ENCODE measurements at places on chromosomes 16 and 17.

DNA sequence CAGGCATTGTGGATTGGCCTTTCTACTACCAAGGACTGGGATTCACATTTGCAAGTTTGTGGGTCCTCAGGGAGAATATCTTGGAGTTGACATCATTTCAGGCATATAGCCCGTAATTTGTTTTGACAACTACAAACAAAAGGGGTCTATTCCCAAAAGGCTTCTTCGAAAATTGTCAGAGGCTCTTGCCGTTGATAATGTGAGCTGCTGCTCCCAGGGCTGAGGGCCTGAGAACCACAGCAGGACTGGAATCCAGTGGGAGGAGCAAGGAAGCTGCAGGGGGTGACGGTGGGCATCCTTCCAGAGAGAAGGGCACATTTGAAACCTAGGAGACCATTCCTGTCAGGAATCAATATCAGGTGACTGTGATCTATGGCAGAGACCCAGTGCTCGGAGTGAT is 761.6 kb upstream of the RBFOX1 start:
- DNase-seq: no peak

- no peak for DNase-seq
These were observed 68.3 kb downstream of the MPRIP start for GRCh38 chr17:17110520-17110919.

DNA sequence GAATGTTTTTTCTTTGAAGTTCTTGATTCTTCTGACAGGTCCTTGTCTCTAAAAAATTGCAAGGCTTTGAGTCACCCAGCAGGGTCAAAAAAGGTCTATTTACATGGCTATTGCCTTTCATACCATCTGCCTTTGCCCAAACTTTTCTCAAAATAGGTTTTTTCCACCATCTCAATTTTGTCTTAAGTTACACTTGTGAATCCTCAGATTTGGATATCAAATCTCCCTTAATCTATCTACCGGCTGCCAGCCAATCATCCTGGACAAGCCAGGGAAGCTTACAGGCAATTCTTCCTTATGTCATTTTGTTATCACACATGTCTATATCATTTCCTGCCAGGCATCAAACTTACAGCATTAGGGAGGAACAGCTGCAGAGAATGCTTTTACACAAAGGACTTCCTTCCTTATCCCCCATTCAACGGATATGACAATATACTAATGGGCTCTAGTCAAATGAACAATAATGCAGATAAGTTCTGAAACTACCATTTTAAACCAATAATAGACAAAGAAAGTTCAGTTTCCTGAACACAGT is 104.1 kb upstream of the CORO6 start:
- peak; percentile 76 for DNase-seq

DNA sequence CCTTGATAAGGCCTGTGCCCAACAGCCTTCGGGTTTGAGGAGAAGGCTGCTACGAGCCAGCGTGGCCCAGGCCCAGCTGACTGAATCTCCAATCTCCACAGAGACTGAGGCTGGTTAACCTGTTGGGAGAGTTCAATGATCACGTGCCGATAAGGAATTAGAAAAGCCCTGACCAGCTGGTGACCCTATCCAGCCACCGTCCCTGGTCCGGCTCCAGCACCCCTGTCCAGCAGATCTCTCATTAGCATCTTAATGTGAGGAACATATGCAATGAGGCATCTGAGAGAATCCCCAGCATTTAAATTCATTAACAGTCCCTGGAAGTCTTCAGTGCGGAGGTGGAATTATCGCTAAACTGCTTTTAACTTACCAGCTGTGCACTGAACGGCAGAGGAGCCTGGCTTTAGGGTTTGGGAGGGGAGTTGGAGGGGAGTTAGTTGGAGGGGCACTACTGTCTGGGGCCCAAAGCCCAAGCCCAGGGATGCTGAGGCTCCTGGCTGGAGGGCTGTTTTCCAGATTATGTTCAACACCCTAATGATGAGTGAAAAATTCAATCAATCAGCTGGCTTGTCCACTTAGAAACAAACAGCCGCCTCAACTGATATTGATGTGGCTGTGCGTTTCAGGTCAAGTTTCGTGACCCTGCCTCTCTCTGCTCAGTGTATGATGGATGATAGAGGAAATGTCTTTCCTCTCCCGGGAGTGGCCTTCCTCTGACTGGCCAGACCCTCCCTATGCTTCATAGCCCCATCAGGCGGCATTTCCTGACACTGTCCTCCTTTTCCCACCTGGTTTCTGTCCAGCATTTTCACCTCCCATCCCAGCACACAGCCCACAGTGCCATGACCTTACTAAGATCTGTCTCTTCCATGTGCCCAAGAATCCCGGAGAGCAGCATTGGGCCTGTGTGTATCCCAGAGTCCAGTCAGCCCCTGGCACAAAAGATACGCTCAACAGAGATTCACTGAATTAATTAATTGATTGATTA is 184.5 kb downstream of the CCT6B start:
- no peak for DNase-seq

GRCh38 chr16:72552654-72553053 is 380.7 kb upstream of the PMFBP1 start:
- no peak for DNase-seq

DNA sequence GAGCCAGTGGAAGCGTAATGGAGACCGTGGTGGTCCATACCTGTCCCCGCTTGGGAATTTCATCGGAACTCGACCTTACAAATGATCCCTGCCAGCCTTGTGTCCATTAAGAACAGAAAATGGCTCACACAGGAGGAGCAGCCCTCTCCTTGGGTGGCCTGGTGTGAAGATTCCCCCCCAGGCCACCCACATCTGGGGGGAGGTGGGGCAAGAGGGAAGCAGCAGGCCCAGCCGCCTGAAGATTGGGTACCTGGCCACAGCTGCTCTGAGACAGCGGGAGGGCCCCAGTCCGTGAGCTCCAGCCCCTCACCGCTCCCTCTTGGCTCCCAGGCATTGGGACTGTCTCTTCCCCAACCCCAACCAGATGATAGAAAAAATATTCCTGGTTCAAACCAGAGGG is 277.8 kb upstream of the FOXF1 start:
- DNase-seq: no peak

DNA sequence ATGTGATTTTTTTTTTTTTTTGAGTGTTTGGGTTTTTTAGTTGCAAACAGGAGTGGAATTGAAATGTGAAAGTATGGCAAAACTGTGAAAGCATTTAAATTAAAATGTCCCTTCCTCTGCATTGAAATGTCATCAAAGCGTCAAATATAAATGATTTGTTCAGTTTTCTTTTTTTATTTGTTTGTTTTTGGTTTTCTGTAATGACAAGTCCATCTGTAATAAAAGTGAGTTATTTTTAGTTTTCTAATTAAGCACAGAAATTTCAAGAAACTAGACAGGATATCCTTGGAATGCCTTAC is 1.9 kb upstream of the TOB1 start:
- DNase-seq: no peak

DNA sequence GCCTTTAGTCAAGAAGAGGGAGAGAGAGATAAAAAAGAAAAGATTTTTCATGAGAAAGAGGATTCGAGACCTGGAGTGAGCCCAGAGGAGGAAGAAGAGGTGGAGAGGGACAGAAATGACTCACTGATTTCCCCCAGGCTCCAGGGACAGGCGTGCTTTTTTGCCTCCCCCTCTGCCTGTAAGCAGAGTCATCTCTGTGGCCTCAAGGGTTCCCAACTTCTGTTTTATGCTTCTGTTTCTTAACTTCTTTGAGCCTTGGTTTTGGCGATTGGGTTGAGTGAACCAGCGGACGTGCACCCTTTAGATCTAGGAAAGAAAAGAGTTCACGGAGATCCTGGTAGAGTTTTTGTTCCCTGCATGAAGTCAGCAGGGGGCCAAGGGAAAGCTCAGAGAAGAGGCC is 147.9 kb upstream of the NOL11 start:
- no peak for DNase-seq

DNA sequence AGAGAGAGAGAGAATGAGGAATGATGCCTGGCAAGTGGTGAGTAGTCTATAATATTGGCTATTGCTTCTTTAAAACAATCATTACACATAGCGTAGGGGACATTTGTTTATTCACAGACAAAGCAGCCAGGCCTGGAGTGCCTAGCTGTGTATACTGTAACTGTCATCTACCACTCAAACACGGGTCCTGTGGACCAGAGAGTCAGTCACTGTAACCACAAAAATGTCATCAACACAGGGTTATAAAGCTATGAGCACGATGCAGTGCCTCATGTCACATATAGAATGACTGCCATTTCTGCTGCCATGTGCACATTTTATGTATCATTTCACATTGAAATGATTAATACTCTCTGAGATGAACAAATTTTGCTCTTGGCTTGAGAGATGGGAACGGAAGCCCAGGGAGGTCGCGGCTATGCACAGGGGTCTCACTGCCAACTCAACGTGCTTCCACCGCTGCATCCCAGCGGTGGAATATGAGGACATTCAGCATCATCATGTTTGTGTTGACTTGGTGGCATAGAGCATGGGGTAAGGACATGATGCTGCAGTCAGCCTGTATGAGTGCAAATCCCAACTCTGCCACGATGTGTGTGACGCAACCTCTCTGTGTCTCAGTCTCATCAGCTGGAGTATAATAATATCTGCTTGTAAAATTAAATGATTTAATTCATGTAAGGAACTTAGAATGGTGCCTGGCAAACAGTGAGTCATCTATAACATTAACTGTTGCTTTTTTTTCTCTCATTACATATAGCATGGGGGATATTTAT is 3.3 kb downstream of the MT1H start:
- DNase-seq: no peak

DNA sequence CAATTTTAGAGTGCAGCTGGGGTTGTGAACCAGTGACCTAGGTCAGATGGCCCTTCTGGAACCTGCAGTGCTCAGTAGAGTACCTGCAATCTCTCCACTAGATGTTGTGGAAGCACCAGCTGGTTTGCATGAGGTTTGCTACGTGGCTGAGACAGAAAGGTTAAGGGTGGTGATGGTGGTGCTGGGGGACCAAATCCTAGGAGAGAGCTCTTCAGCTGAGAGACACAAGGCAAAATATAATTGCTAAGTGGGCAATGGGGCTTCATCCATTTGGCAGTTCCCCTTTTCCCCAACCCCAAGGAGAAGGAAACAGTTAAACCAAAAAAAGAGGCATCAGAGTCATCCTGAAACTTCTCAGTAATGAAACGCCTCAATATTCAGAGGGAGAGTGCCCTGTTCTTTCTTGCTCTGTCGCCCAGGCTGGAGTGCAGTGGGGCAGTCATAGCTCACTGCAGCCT is 13.9 kb downstream of the ITPRIPL2 start:
- no peak for DNase-seq

GRCh38 chr17:36183001-36183971 is 6.8 kb upstream of the TBC1D3B start:
- DNase-seq: peak; percentile 70

DNA sequence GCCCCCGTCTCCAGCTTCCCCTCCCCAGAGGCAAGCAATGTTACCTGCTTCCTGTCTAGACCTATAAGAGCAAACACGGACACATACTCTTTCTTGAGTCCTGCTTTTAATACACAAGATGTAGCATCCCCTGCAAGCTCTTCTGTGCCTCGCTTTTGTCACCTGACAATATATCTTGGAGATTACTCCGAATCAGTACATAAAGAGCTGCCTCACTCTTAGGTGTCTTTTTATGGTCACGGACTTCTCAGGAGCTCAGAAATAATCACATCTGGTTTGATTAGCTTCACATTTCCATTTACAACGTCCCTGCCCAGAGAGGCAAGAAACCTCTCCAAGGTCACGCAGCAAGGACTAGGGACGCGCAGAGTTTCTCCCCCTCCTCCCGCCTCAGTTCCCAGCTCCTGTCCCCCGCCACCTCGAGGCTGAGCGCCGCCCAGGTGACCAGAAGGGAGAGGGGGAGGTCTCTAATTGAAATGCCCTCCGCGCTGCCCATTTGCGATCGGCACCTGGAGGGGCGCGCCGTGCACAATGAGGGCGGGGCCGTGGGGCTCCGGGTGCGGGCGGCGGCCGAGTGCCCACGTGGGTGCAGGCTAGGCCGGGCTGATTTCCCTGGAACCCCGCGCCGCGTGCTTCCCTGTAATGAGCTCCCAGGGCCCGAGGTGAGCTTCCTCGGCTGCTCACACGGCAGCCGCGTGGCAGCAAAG is 13.8 kb upstream of the SEZ6 start:
- peak; percentile 96 for DNase-seq

DNA sequence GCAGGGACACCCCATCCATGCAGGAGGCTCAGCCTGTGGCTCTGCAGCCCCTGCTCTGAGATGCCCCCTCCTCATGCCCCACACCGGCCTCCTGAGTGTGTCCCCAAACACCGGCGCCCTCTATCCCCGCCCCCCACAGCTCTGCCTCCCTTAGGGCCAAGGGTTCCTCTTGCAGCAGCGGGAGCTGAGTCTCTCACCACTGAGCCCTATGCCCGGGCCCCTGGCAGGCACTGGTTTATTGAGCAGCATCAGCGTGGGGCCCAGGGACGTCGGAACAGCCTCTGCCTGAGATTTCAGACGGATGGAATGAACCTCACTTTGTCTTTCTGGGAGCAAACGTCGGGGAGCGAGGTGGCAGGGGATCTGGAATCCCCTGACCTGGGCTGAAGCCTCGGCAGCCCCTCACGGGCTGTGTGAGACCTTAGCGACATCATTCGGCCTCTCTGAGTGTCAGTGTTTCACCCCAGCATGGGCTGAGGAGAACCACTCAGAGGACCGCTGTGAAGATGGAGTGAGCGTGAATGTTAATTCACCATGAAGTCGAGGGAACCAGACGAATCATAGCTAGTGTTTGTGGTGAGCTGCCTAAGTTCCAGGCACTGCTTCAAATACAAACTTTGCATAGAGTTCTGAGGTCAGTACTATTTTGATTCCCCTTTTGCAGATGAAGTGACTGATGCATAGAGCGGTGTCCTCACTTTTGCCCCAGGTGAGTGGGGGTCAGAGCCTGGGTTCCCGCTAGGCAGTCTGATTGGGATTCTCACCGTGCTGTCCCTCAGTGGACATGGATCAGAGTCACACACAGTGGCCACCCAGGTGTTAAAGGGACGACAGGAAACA is 5.3 kb upstream of the C16orf74 start:
- no peak for DNase-seq

DNA sequence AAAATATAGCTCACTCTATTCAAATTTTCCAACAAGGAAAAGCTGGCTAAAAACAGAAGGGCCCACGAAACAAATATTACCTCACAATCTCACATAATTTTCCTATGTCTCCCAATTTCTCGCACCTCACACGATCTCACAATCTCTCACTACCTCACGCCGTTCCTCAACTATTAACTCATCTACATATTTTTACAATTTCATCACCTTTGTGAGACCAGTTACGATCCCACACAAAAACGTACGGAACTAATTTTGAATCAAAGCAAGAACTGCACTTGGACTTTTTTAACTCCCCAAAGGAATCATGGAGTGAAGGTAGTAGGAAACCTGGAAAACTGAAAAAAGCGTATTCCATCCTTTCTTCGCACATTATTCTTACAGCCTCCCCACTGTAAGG is 1.1 kb downstream of the CBX1 start:
- DNase-seq: no peak

- no peak for DNase-seq
These were observed 5.8 kb upstream of the ARMC5 start for GRCh38 chr16:31453255-31454204.

- no peak for DNase-seq
These were observed 23.5 kb downstream of the USP36 start for GRCh38 chr17:78817123-78817522.

GRCh38 chr17:51103050-51103449 is 17.6 kb downstream of the SPAG9 start:
- no peak for DNase-seq

GRCh38 chr16:26134588-26134987 is 442.8 kb downstream of the HS3ST4 start:
- no peak for DNase-seq

- no peak for DNase-seq
These were observed 872 bp downstream of the ELMO3 start for GRCh38 chr16:67199808-67200198.

GRCh38 chr16:87418644-87419043 is 26.5 kb downstream of the MAP1LC3B start:
- no peak for DNase-seq

Measured in NCI-H69 (cell line).